Skeletal muscle cell (primary cell): ENCODE measurements at places on chromosomes 13 and 19.

DNA sequence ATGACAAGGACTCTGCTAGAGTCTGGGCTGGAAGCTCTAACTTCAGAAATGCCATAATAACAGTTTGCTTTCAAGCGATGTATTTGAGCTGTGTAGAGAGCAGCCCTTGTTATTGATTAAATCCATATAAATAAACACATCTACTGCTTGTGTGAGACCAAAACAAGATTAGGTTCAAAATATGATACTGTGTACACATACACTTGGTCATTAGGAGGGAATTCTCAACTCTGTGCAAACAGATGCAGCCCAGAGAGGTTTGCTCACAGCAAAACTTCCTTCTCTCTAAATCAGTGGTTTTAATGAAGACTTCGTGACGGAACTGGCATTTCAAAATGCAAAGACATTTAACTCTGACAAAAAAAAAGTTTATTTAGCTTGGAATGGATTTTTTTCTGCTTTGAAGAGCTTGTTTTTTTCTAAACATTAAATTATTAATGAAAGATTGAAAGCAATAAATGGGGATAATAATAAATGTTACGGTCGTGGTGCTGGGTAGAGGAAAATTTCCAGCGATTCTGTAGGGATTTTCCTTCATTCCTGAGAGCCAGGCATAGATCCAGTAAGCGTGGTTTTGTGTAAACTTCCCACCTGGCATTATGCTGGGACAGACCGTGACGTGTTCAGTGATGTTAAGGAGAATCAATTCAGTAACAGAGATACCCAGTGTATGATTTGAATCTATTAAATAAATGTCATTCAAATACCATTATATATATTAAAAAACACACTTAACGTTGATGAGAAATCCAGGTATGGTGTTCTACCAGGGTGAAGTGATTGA lies 213.7 kb downstream of the TEX29 start:
- no peak for DNase-seq

DNA sequence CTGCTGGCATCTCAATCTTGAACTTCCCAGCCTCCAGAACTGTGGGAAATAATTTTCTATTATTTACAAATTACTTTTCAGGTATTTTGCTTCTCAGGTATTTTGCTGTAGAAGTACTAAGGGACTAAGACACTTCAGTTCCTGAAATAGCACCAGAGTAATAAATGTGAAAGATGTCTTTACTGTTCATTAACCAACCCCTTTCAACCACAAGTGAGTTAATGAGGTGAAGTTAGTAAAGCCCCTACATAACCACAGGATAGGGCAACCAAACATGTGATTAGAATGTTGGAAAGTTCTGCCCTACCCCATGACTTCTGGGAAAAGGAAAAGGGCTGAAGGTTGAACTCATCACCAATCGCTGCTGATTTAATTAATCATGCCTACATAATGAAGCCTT lies 2.7 kb upstream of the ZNF345 start:
- DNase-seq = no peak

DNA sequence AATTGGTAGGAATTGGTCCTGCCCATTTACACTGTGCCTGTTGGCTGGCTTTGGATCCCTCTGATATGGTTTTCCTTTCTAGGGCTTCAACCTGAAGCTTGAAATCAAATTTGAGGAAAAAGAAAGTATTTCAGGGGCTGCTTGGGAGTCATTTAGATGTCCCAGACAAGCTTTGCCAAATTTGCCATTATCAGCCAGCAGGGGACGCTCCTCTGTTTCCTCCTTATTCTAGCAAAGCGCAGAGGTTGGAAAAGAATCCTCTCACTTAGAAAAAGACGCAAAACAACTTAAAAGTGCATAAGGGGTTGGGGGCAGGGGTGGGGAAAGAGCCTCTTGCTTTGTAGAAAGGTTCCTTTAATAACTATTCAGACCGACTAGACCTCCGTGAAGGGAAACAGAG lies 1211.1 kb upstream of the PCDH20 start:
- DNase-seq = no peak

DNA sequence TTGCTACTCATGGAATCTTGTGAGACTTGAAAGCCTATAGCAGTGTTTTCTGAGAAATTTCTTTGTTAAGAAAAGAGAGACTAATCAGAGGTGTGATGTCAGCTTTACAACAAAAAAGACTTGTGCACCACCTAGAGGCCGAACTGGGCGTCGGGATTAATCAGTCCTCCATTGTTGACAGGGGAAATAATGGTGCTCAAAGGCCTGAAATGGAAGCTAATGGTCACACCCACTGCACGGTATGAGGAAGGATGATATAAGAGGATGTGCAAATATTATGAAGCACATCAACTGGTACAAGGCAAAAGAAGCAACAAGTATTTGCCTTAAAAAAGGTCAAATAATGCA lies 480.2 kb upstream of the MIR17HG start:
- DNase-seq = peak; percentile 25

GRCh38 chr13:98919566-98919965 lies 58.3 kb downstream of the DOCK9 start:
- DNase-seq = no peak

DNA sequence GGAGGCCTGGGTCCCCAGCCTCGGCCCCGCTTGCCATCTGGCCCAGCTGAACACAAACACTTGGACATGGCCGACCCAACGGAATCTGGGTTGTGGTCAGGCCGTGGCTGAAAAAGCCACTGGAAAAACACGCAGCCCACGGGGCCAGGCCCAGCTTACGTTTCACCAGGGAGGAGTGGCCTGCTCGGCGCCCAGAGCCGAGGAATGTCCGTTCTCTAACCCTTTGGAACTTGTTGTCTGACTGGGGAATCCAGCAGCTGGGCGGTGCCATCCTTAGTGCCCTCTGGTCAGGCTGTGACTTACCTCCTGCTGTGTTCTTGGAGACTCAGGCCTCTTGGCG lies 13.8 kb downstream of the CILP2 start:
- no peak for DNase-seq

- DNase-seq = no peak
These were observed 463.3 kb downstream of the ITGBL1 start for GRCh38 chr13:101915755-101916107.

DNA sequence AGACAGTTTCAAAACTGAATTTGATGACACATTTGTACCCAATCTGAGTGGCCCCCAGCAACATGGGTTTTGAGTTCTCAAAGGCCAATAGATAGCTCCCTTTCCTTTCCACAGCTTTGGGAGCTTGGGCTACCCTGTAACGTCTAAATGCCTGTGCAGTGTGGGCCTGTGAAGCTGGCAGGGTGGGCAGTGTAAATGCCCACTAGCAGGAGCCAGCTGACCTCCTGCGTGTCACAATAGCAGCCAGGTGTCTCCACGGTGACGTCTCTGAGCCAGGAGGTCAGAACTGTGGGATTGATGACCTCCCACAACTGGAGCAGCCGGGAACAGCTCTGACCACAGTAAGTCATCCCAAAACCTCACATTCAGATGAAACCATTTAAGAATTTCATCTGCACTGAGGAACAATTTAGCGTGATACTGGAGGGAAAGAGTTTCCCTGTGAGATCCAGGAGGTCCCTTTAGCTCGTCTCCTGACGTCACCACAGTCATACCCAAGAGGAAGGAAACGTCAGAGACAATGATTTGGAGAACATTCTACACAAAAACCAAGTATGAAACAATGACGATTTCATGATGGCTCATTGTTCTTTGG lies at the start of gene IPO5:
Gene IPO5, plus strand, starts transcription at position 300 of the 595 bp plus-strand sequence. CDS start 23,022 bp downstream, outside the sequence.
- DNase-seq = peak; percentile 52

DNA sequence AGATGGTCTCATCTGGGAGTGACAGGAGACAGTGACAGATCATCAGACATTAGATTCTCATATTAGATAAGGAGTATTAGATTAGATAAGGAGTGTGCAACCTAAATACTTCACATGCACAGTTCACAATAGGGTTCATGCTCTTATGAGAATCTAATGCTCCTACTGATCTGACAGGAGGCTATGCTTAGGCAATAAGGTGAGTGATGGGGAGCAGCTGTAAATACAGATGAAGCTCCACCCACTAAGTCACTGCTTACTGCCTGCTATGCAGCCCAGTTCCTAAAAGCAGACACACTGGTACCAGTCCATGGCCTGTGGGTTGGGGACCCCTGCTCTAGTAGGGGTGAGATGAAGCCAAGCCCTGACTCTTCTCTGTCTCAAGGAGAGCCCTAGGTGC lies 10.0 kb upstream of the IGFL3 start:
- no peak for DNase-seq

DNA sequence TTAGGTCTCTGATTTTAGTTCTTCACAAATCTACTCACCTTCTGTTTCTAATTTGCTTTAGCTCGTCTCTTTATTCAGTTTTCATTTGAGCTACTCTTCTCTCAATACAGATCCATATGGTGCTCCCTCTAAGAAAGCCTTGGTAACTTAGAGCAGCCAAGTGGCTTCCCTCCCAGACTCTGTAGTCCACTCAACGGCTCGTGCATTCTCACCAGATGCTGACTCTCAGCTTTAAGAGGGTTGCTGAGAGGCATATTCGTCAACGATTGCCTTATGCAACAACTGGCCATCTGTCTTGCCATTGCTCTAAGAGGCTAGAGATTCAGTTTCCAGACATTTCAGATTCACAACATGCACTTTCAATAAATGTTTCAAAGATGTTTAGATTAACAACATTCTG lies 785.8 kb upstream of the SLC10A2 start:
- no peak for DNase-seq

- DNase-seq = no peak
These were observed 32.2 kb downstream of the TMEM255B start for GRCh38 chr13:113791226-113791625.
